ENCODE measurements at places on chromosomes 12 and 14. TPM values are rescaled to one million over a fixed set of nuclear protein-coding genes. Genes with fewer than 3 reads are reported as not detected.

IFNG-AS1 gene
- 0.35 TPM for total RNA-seq

CCDC196 gene
- not detected for total RNA-seq

SLC25A29 gene
- total RNA-seq: 5.4 TPM

FGD4 gene
- total RNA-seq: not detected

IGF1 gene
- total RNA-seq: not detected

- H3K4me3 ChIP-seq: no peak overlapping the region
- H3K27ac ChIP-seq: no peak overlapping the region
- no peak for DNase-seq
- H3K4me1 ChIP-seq: peaks cover 5% of the 10 kb centered on the region
- H3K36me3 ChIP-seq: peaks cover 2% of the 10 kb centered on the region
- H3K27me3 ChIP-seq: no peaks in the 10 kb centered on the region
Measured at GRCh38 chr12:32126720-32127119, 20.1 kb downstream of the BICD1 start.

DNA sequence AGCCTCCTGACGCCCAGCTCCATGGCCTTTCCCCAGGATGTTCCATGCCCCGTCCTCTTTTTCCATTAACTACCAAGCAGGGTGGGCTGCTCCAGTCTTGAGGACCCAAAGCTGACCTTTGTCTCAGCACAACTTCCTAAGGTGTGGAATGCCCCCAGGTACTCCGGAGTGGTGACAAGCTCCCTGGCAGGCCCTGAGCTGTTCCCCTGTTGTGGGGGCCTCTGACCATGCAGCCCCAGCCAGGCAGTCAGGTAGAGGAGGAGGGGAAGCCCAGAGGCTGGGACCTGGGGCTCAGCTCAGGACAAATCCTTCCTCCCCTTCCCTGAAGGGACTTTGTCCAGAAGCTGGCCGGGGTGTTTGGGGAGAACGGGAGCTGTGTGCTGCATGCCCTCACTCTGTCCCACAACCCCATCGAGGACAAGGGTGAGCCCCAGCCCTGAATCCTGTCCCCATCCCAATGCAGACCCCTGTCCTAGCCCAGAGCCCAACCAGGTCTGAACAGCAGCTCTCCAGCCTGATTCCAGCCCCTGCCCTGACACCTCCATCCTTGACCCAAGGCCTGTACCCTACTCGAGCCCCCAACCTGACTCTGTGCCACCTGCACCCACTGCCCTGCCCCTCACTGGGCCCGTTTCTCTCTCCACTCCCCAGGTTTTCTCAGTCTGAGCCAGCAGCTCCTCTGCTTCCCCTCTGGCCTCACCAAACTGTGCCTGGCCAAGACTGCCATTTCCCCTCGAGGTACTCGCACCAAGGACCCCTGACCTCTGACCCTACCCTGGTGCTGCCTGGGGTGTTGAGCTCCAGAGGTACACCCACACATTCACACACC, 4.4 kb downstream of the CARMIL3 start:
- no peaks in the 10 kb centered on the region for H3K36me3 ChIP-seq
- peaks cover 16% of the 10 kb centered on the region for H3K4me1 ChIP-seq
- no peak overlapping the region for H3K27ac ChIP-seq
- no peak overlapping the region for H3K4me3 ChIP-seq

GRCh38 chr14:68534276-68534675, 258.6 kb downstream of the ZFP36L1 start:
- no peak overlapping the region for H3K4me3 ChIP-seq
- H3K27ac ChIP-seq: no peak overlapping the region
- peaks cover 2% of the 10 kb centered on the region for H3K36me3 ChIP-seq

DNA sequence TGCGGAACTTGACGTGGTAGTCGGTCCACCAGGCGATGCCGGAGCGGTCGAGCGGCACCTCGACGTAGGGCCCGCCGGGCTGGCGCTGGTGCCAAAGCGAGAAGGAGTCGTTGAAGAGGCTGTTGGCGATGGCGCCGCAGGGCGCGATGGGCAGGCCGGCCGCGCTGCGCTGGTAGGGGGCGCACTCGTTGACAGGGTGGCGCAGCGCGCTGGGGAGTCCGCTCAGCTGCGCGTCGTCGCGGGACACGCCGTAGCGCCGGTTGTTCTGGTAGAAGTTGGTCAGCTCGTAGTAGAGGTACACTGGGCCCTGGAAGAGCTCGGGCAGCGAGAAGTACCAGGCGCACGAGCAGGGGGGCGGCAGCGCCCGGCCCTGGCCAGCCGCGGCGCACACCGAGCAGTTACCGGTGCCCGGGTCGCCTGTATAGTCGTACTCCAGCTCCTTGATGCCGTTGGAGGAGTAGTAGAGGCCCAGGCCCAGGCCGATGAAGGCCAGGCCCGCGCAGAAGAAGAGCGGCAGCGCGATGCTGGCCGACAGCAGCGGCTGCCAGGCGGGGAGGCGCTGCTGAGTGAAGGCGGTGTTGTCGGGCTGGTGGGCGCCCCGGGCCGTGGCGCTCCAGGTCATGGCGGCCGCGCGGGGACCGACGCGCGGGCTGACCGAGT, 482 bp downstream of the TMEM30B start:
- peaks cover 28% of the 10 kb centered on the region for H3K4me1 ChIP-seq
- no peaks in the 10 kb centered on the region for H3K36me3 ChIP-seq
- peak overlapping the region; percentile 82 for H3K4me3 ChIP-seq
- peaks cover 8% of the 10 kb centered on the region for H3K27me3 ChIP-seq
- peak; percentile 88 for DNase-seq
